Thyroid gland (tissue), 4 donors: ENCODE measurements at places on chromosomes 12 and 14. TPM values are rescaled to one million over a fixed set of nuclear protein-coding genes. Genes with fewer than 3 reads are reported as not detected.
A peak's percentile ranks its signal among the peaks of the same experiment; 100 is the strongest.

RIMBP2 gene
- 2.2 TPM for total RNA-seq

CCDC196 gene
- not detected for total RNA-seq

HCAR2 gene
- not detected for total RNA-seq

MORN3 gene
- 0.40 TPM for total RNA-seq

LGR5 gene
- 0.54 TPM for total RNA-seq

IFNG-AS1 gene
- total RNA-seq, result not detected

DNA sequence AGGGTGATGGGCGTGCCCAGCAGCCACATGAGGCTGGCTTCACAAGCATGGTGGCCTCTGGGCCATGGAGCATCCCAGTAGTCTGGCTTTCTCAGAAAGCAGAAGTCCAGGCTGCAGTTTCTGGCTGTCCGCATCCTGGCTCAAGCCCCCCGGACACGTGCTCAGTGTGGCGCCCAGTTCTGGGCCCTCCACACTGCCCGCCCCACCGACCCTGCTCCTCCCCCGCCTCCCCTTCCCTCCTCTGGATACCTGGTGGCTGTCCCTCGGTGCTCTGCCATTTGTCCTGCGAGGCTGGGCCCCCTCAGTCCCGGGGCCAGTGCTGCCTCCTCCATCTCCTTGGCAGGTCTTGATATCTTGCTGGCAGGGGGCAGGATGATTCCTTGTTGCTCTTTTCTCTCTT, 31.6 kb downstream of the LRCOL1 start:
- no peak overlapping the region for H3K4me3 ChIP-seq
- DNase-seq, result no peak
- no peaks in the 10 kb centered on the region for H3K4me1 ChIP-seq
- no peaks in the 10 kb centered on the region for H3K27me3 ChIP-seq

DNA sequence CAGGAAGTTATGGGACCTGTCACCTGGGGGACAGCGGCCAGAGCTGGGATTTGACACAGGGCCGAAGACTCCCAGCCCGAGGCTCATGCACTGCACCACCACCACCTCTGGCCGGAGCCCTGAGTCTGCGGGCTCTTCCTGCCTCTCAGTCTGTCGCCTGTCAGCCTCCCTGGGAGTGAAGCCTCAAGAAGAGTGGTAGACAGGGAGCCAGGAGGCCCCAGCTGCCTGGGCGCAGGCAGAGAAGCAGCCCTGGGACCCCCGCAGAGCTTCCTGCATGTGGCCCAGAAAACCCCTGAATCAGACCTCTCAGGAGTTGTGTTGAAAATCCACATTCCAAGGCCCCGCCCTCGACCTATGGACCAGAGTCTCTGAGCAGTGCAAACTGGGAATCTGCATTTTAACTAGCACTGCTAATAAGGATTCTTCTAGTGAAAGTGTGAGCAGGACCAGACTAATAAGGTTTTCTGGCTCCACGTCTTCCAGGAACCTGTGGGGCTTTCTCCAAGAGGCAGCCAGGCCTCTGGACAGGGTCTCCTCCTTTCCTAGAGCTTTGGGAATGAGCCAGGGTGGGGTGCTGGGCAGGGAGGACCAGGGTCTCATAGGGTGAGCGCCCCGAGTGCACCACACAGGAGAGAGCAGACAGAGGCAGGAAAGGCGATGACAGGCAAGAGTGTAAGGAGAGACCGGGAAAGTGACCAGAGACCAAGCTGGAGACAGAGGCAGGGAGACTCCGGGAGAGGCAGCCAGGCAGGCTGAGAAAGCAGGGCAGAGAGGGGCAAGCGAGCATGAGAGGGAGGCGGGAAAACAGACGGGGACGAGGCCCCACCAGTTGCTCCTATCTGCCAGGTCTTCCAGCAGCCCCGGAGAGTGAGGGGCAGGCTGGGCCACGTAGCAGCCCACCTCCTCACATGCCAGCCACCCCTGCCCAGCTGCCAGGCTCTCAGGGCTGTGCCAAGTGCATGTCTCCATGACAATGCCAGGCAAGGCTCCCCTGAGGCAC, 112.4 kb downstream of the BCL11B start:
- H3K27ac ChIP-seq, result no peak overlapping the region
- no peak for DNase-seq
- H3K4me3 ChIP-seq, result no peak overlapping the region
- H3K27me3 ChIP-seq, result no peaks in the 10 kb centered on the region
- no peaks in the 10 kb centered on the region for H3K36me3 ChIP-seq

DNA sequence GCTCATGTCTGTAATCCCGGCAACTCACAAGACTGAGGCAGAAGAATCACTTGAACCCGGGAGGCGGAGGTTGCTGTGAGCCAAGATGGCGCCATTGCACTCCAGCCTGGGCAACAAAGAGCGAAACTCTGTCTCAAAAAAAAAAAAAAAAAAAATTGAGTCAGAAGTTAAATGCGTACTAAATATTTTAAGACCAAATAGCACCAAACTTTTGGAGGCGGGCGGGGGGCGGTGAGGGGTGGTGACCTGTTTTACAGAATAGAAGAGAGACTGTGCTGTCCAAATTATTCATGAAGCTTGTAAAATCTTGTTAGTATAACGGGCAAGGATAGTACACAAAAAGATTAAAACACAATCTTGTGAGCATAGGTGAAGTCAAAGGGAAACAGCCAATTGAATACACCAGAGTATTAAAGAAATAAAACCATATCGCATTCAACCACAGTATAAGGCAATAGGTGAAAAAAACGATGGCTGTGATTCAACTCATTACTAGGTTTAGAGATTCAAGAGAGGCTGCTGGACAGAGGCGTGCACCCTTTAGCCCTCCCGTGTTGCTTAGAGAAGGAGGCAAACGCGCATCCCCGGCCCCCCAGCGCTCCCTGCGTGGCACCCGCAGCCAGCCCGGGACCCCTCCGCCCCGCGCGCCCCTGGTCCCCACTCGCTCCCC, 571 bp downstream of the ZNF891 start:
- peak overlapping the region; percentile 94 for H3K27ac ChIP-seq
- peak overlapping the region; percentile 37 for H3K4me3 ChIP-seq
- H3K36me3 ChIP-seq, result no peaks in the 10 kb centered on the region

GRCh38 chr14:65329481-65329880, 83.0 kb upstream of the FUT8 start:
- no peaks in the 10 kb centered on the region for H3K36me3 ChIP-seq
- H3K4me1 ChIP-seq, result no peaks in the 10 kb centered on the region
- no peaks in the 10 kb centered on the region for H3K27me3 ChIP-seq
- no peak overlapping the region for H3K4me3 ChIP-seq
- DNase-seq, result no peak

DNA sequence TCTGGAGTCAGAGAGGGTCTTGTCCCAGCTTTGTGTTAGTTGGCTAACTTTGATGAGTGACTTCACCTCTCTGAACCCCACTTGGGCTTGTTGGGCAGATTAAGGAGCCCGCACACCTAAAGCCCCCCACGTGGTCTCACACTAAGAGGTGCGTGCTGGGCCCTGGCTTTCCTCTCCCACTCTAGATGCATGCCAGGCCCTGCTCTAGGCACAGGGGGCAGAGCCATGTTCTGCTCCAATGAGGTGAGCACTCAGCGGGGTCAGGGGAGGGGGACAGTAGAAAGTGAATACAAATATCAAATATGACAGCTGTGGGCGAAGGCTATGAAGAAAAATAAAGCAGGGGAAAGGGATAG, 119.0 kb downstream of the GCH1 start:
- peaks cover 3% of the 10 kb centered on the region for H3K36me3 ChIP-seq
- H3K4me3 ChIP-seq, result no peak overlapping the region
- no peak overlapping the region for H3K27ac ChIP-seq
- peaks cover 4% of the 10 kb centered on the region for H3K4me1 ChIP-seq
- DNase-seq, result no peak

- H3K4me3 ChIP-seq, result no peak overlapping the region
- H3K27me3 ChIP-seq, result no peaks in the 10 kb centered on the region
- peak; percentile 23 for DNase-seq
- H3K4me1 ChIP-seq, result peaks cover 5% of the 10 kb centered on the region
Measured at GRCh38 chr12:113070117-113070906, 13.8 kb downstream of the DTX1 start.

DNA sequence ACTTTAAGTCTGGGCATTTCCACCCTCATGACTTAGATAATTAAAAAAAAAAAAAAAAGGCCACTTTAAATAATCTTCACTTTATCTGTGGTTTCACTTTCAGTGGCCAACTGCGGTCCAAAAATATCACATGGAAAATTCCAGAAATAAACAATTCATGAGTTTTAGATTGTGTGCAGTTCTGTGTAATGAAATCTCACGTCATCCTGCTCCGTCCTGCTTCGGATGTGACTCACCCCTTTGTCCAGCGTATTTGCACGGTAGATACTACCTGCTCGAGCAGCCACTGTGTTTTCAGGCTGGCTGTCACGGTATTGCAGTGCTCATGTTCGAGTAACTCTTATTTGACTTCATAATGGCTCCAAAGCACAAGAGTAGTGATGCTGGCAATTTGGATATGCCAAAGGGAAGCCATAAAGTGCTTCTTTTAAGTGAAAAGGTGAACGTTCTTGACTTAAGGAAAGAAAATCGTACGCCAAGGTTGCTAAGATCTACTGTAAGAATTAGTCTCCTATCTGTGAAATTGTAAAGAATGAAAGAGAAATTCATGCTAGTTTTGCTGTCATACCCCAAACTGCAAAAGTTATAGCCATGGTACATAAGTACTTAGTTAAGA, 2.4 kb downstream of the E2F7 start:
- H3K4me3 ChIP-seq, result no peak overlapping the region
- no peaks in the 10 kb centered on the region for H3K36me3 ChIP-seq
- H3K4me1 ChIP-seq, result peaks cover 7% of the 10 kb centered on the region
- H3K27ac ChIP-seq, result no peak overlapping the region
- H3K27me3 ChIP-seq, result no peaks in the 10 kb centered on the region

- H3K4me1 ChIP-seq, result peaks cover 13% of the 10 kb centered on the region
- DNase-seq, result no peak
- no peak overlapping the region for H3K4me3 ChIP-seq
- no peak overlapping the region for H3K27ac ChIP-seq
- no peaks in the 10 kb centered on the region for H3K36me3 ChIP-seq
Measured at GRCh38 chr14:22888662-22889061, 5.6 kb downstream of the REM2 start.

DNA sequence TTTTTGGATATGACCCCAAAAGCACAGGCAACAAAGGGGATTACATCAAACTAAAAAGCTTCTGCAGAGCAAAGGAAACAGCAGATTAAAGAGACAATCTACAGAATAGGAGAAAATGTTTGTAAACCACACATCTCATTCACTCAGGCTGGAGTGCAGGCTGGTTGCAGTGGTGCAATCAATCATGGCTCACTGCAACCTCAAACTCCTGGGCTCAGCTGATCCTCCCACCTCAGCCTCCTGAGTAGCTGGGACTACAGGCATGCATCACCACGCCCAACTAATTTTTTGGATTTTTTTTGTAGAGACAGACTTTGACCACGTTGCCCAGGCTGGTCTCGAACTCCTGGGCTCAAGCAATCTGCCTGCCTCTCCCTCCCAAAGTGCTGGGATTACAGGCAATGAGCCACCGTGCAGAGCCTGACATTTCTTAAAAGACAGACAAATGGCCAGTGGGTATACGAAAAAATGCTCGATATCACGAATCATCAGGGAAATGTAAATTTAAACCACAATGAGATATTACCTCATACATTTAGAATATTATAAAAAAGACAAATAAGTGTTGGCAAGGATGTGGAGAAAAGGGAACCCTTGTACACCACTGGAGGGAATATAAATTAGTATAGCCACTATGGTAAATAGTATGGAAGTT, 9.8 kb downstream of the NCKAP5L start:
- no peak overlapping the region for H3K4me3 ChIP-seq
- DNase-seq, result no peak
- no peaks in the 10 kb centered on the region for H3K27me3 ChIP-seq
- no peaks in the 10 kb centered on the region for H3K4me1 ChIP-seq

- no peaks in the 10 kb centered on the region for H3K36me3 ChIP-seq
- no peak overlapping the region for H3K27ac ChIP-seq
- no peak overlapping the region for H3K4me3 ChIP-seq
- no peaks in the 10 kb centered on the region for H3K27me3 ChIP-seq
Measured at GRCh38 chr12:5081016-5081415, 37.3 kb downstream of the KCNA5 start.

- no peak overlapping the region for H3K27ac ChIP-seq
- H3K4me3 ChIP-seq, result no peak overlapping the region
- H3K27me3 ChIP-seq, result no peaks in the 10 kb centered on the region
- no peaks in the 10 kb centered on the region for H3K36me3 ChIP-seq
Measured at GRCh38 chr12:24625103-24625502, 323.8 kb downstream of the BCAT1 start.

DNA sequence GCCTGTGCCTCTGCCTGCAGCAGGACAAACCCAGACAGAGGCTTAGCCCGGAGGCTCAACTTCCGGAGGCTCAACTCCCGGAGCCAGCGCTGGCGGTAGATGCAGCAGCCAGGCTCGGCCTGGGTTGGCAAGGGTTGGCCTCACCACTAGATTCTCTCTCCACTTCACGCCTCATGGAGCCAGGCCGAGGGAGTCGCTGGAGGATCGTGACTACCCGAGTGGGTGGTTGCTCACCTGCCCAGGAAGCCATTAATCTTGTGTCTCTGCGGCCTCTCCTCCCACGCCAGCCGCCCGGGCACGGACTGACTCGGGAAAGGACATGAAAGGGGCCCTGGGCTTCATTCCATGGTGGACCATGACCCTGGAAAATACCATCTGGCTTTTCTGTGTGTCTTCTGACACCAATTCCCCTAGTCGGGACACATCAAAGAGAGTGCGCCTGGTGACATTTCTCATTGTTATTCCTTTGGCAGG, 20.8 kb downstream of the ESRRB start:
- DNase-seq, result peak; percentile 56
- no peak overlapping the region for H3K27ac ChIP-seq
- no peaks in the 10 kb centered on the region for H3K36me3 ChIP-seq

- peaks cover 8% of the 10 kb centered on the region for H3K4me1 ChIP-seq
- H3K36me3 ChIP-seq, result no peaks in the 10 kb centered on the region
- DNase-seq, result no peak
- no peak overlapping the region for H3K27ac ChIP-seq
- H3K4me3 ChIP-seq, result no peak overlapping the region
Measured at GRCh38 chr14:64953661-64954060, 11.1 kb upstream of the GPX2 start.

DNA sequence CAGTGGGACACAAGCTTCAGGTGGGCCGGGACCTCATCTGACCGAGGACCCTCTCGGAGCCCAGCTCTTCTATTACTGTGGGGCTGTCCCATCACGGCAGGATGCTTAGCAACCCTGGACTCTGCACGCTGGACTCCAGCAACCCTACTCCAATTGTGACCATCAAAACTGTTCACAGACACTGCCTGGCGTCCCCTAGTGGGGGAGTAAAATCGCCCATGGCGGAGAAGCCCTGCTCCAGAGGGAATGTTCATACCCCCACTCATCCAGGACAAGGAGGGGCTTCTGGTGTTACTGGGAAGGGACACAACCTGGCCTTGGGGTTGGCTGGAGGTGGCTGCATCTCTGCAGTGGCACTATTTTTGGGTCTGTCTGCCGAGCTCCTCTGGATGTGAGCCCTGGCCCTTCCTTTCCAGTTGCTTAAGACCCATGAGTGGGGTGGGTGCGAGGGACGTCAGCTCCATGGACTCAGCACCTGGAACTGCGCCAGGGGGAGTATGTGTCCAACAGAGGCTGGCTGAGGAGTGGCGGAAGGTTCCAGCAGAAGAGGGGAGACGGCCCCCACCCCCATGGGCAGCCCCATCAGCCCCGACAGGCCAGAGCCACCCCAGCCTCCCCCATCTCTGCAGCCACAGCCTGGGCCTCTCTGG, 103.8 kb downstream of the RFLNA start:
- no peak for DNase-seq
- H3K27me3 ChIP-seq, result no peaks in the 10 kb centered on the region
- H3K27ac ChIP-seq, result peak overlapping the region; percentile 12
- H3K36me3 ChIP-seq, result peaks cover 25% of the 10 kb centered on the region

- DNase-seq, result no peak
- H3K27me3 ChIP-seq, result no peaks in the 10 kb centered on the region
- no peaks in the 10 kb centered on the region for H3K4me1 ChIP-seq
Measured at GRCh38 chr12:117679776-117680175, 289.0 kb downstream of the KSR2 start.
